ENCODE measurements at places on chromosomes 16 and 17.

DNA sequence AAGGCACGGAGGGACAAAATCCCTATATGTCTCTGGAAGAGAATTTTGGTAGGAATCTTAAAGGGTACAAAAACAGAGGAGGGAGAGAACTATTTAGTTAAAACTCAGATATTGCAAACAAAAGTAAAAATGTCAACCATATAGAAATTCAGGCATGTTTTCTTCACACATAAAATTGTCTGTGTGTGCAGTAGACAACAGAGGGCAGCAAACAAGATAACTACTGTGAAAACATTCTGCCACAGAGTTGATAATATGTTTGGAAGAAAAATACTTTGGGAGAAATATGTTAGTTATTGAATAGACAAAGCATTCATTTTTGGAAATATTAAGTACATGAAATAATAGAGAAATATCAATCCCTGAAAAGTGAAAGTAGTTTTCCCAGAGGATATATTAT, 56.2 kb downstream of the SNX11 start:
- DNase-seq = no peak

GRCh38 chr16:74297145-74297665, 591 bp downstream of the PSMD7 start:
- DNase-seq = no peak

DNA sequence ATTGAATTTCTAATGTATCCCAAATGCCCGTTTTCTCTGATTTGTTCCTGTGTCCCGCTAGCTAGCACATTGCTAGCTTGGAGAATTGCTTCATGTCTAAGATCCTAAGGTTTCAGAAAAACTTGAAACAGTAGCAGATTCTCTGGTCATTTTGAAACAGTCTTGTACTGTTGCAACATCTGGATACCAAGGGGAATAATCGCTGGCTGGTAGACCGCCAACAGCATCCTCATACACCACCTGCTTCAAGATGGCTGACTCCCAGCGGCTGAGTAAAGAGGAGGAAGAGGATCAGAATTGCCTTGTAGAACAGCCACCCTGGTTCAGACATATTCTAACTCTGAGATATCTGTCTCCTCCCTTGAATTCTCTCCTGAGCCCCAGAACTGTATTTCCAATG, 226.7 kb upstream of the ELAC2 start:
- DNase-seq = no peak

DNA sequence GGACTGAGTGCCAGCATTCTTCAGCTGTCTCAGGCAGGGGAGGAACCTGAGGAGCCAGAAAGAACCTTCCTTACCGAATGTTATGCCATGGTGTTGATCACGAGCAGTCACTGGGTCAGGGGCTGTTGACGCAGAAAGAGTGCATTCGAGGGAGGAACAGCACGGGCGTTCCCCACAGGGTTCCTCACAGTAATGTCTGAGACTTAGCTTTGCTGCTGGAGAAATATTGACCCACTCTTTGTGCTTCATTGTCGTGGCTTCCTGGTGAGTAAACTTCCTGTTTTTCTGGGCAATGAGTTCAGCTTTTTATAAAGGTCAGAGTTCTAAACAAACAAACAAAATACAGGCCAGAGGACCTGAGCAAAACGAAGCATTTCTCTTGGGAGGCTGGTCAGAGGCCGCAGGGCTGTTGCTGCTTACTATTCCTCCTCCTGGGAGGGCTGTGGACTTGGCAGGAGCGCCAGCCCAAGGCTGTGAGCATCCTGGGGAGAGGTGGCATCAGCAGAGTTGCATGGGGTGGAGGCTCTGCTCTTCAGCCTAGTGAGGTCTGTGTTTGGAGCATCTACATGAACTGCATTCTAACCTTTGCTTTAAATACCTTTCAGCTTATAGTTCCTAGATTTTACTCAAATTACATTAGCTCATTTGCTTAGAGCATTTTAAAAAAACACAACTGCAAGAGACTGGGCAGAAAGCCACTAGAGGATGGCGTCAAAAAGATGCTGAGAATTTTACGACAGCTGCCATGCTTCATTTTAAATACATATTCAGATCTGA, 143.1 kb upstream of the CACNG5 start:
- no peak for DNase-seq

Measured in cerebellar nuclear complex (tissue), 1 donor.